ENCODE measurements at places on chromosomes 11 and 22.

- DNase-seq = peak; percentile 27
Observed at GRCh38 chr11:32333320-32333991, 101.9 kb downstream of the WT1 start.

GRCh38 chr11:66432597-66432996 lies 6.1 kb downstream of the MRPL11 start:
- no peak for DNase-seq

GRCh38 chr11:131864228-131864627 lies 493.8 kb downstream of the NTM start:
- DNase-seq = no peak

DNA sequence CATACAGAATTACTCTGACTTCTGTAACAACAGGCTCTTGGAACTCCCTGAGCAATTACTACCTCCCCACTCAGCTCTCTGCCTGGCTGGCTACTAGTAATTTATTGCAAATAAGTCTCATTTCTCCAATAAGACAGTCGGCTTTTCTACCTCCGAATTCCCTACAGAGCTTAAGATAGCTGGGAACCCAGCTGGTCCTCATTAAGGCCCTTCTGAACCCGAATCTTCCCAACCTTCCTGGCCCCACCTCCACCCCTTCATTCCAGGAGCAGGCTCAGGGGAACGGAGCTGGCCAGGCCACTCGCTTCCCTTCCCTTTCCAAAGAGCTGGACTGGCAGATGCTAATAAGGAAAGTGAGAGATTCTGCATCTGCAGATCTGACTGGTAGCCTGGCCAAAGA lies 21.6 kb downstream of the TMPRSS5 start:
- DNase-seq = no peak

GRCh38 chr11:45048870-45049691 lies 97.4 kb upstream of the PRDM11 start:
- DNase-seq = no peak

GRCh38 chr22:44329179-44329796 lies 16.5 kb upstream of the SHISAL1 start:
- no peak for DNase-seq

DNA sequence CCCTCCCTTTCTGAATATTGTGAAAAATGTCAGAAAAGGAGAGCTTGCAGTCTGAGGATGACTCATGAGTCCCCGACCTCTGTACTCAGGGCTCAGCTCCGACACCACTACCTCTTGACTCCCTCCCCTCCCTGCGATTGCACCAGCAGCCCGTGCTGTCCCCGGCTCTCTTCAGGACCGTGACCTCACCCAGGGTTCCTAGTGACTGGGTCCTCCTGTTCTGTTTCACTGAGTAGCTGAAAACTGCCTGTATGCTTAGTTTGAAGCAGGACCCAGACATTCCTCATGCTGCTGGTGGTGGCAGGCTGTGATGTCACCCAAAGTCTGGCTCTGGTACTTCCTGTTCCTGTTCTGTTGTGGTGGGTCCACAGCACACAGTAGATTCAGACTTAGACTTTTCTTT lies 11.7 kb downstream of the PHRF1 start:
- peak; percentile 76 for DNase-seq

GRCh38 chr11:87039371-87039770 lies 1.6 kb downstream of the TMEM135 start:
- no peak for DNase-seq

GRCh38 chr11:74453373-74453975 lies 13.9 kb downstream of the KCNE3 start:
- peak; percentile 63 for DNase-seq

GRCh38 chr11:32131321-32131720 lies 40.4 kb downstream of the RCN1 start:
- DNase-seq = no peak

DNA sequence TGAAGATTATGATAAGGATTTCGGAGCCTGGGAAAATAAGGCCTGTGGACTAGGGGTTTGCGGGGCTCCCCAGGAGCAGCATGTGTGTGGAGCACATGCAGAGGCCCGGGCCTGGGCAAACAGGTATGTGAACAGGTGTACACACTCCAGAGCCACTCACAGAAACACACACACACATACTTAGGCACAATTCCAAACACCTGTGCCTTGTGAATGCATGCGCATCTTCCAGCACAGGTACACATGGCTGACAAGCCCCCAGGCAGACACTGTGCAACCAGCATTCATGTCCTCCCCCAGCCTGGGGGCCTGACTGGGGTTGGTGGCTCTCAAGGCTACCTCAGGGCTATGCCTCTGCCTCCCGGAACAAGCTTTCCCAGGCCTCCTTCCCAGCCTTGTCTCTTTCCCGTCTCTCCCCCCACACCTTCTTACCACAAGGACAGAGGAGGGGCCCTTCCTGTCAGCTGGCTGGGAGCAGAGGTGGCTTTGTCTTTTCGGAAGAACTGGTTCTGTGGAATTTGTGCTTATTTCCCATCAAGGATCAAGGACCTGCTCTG lies 2.6 kb upstream of the P2RY6 start:
- no peak for DNase-seq

GRCh38 chr11:43419460-43419859 lies 60.7 kb downstream of the TTC17 start:
- peak; percentile 31 for DNase-seq

DNA sequence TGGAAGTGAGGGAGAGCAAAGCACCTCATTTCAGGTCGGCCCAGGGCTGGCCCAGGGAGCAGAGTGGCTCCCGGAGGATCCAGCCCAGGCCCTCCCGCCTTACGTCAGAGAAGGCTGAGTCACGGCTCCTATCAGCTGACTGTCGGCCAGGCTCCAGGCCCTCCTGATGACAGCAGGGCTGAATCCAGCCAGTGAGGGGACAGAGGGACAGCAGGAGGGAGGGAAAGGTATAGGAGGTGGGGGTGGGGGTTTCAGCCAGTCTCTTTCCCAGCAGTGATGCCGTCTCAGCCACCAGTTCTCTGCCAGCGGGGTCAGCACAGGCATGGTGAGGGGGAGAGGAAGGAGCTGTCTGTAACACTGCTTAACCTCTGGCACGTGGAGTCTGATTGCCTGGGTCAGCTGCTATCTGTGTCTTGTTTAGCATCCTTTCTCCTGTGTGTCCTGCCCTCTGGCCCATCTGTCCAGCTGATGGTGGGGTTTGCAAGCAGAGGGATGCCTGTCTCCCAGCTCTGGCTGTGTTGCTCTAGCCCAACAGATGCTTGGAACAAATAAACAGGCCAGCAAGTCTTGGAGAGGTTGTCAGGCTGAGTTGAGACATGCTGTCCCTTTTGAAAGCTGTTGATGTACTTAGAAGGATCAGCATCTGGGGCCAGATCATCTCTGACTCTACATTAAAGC lies 74.0 kb downstream of the ADAMTS15 start:
- DNase-seq = no peak

DNA sequence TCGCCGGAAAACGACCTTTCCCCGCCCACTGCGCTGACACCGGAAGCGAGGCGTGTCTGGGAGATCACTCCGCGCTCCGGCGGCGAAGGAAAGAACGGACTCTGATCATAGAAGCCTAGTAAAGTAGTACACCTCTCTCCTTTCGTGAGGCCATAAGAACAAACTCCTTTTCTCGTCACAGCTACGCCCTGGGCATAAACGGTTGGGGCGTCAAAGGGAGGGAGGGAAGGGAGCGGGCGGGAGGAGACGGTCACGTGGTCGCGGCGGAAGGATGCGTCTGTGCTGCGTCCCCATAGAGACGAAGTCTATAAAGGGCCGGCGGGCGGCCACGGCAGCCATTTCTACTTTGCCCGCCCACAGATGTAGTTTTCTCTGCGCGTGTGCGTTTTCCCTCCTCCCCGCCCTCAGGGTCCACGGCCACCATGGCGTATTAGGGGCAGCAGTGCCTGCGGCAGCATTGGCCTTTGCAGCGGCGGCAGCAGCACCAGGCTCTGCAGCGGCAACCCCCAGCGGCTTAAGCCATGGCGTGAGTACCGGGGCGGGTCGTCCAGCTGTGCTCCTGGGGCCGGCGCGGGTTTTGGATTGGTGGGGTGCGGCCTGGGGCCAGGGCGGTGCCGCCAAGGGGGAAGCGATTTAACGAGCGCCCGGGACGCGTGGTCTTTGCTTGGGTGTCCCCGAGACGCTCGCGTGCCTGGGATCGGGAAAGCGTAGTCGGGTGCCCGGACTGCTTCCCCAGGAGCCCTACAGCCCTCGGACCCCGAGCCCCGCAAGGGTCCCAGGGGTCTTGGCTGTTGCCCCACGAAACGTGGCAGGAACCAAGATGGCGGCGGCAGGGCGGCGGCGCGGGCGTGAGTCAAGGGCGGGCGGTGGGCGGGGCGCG lies at the start of gene ATF4:
TSS of gene ATF4 (plus strand) at position 337 of the 880 bp plus-strand sequence. CDS start 884 bp downstream, outside the sequence.
- DNase-seq = peak; percentile 98

DNA sequence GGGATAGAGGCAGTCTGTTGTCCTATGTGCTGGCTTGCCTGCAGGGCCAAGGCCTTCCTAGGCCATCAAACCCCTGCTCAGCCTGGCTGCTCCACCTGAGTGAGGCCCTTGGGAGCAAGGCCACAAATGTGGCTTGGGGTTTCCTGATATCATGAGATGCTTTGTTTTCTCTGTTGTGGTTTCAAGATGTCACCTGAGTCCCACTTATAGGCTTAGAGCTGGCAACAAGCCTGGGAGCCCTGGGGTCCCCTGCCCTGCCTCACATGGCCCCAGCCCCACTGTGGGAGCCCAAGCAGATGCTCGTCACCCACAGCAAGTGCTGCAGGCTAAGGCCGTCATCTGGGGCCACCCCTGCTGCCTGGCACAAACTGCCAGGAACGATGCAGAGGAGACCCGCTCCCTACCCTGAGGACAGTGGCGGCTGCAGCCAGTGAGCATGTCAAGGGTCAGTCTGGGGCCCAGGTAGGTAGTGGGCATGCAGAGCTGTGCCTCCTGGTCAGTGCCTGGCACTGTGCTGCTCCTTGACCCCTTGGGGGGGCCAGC lies 75.4 kb upstream of the KCNQ1OT1 start:
- DNase-seq = no peak

GRCh38 chr22:19981171-19981960 lies 35.3 kb downstream of the ARVCF start:
- no peak for DNase-seq

GRCh38 chr22:47605886-47606285 lies 843.4 kb downstream of the TBC1D22A start:
- no peak for DNase-seq

DNA sequence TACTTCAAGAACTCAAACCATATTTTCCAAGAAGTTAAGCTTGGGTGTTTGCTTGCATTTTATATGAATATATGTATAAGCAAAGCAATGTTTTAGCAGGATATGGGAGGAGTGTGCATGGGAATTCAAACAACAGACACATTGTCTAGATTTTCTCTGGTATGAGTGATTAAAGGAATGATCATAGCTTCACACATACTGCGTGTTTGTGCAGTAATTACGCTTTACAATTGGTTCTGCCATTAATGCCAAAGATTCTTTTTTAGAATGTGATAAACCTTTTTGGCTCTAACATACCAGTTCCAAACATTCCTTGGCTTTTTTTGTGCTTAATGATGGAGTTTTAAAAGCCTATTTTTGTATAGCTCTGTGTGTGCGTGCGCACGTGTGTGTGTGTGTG lies 54.0 kb downstream of the CCDC34 start:
- no peak for DNase-seq

DNA sequence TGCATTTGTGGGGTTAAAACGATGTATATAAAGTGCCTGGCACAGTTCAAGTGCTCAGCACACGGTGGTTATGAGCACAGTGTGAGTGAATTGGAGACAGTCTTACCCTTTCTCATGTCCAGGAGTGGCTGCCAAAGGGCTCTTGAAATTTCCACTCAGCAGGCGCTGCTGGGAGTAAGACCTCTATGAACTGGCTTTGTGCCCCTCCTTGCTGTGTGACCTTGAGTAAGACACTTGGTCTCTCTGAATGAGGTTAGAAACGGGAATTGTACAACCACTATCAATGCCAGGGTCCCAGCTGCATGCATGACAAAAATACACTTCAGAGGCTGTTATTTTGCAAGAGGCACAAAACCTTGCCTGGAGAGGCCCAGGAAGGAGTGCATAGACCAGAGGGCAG lies 86.6 kb downstream of the TSPAN18 start:
- no peak for DNase-seq

DNA sequence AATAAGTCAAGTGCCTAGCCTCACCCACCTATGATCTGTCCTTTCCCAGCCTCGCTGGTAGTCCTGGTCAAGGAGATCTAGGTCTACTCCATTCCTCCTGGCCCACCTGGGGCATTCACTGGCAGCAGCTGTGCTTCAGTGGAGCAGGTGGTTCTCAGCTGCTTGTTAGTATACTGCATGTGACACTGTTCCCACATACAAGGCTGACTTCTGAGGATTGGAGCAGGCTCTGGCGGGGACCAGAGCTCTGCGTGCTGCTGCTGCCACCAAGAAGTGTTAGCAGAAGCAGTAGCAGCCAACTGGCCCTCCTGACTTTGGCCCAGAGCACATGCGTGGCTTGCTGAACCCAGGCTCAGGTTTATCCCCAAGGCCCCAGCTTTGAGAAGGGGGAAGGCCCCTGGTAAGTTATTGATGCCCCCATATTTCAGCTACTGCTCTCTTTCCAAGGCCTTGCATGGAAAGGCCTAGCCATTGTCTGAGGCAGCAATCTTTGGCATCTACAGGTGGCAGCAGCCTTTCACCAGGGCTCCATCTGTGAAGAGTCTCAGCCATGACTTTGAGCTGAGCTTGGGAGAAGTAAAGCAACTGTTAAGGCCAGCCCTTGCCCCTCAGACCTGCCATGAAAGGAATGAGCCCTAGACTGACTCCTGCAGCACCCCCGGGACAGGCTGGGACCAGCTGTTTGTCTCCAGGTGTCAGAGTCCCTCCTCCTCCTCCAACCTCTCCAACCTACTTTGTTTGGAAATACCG lies 26.5 kb downstream of the ARHGAP1 start:
- no peak for DNase-seq

DNA sequence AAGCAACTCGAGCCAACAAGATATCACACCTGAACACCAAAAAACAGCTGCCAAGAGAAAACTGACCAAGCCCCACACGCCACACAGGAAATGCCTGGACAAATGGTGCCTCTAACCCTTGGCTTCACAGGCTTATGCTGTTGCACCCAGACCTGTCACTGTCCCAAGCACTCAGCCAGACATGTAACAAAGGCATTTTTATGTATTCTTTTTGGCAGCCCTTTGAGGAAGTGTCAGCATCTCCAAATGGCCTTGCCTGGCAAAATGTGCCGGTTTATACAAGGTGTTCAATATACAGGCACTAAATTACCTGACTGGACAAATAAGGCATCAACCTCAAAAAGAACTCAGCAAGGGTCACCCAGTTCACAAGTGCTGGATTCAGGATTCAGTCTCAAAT lies 6.1 kb downstream of the HDHD5 start:
- DNase-seq = no peak

All from CD4-positive, alpha-beta T cell treated with Interleukin-17A for 1 hour (primary cell).